ENCODE measurements at places on chromosomes 13 and 19.
A peak's percentile ranks its signal among the peaks of the same experiment; 100 is the strongest.

DNA sequence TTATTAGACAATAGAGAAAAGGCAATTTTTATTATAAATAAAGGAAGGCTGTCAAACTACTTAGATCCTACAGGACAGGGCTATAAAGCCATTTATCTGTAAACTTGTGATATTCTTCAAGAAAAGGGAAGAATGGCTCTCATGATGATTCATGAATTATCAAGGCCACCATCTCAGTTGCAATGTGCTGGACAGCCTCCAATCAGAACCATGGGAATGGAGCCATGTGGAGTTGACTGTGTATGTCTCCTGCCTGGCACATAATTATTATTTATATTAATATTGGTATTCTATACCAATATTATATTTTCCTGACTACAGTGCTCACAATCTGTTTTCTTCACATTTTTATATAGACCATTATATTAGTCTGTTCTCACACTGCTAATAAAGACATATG lies 560.5 kb upstream of the MIR17HG start:
- no peak for DNase-seq

GRCh38 chr13:39407786-39408185 lies 195.2 kb downstream of the LHFPL6 start:
- no peak for DNase-seq

DNA sequence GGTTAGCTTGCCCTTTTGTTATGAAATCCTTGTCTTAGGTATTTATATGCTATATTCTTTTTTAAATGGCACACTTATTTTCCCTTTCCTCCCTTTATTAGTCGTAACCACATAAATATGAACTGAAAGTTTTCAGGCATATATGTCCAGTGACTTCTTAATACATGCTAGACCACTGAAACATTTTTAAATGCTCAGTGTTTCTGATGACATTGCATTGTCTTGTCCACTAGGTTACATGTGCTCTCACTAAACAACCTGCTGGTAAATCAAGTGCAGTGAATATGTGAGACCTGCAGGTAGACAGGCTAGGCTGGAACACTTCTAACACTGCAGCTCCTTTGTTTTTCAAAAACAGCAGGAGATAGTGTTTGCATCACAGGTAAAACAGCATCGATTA lies 332.6 kb upstream of the DACH1 start:
- no peak for DNase-seq

DNA sequence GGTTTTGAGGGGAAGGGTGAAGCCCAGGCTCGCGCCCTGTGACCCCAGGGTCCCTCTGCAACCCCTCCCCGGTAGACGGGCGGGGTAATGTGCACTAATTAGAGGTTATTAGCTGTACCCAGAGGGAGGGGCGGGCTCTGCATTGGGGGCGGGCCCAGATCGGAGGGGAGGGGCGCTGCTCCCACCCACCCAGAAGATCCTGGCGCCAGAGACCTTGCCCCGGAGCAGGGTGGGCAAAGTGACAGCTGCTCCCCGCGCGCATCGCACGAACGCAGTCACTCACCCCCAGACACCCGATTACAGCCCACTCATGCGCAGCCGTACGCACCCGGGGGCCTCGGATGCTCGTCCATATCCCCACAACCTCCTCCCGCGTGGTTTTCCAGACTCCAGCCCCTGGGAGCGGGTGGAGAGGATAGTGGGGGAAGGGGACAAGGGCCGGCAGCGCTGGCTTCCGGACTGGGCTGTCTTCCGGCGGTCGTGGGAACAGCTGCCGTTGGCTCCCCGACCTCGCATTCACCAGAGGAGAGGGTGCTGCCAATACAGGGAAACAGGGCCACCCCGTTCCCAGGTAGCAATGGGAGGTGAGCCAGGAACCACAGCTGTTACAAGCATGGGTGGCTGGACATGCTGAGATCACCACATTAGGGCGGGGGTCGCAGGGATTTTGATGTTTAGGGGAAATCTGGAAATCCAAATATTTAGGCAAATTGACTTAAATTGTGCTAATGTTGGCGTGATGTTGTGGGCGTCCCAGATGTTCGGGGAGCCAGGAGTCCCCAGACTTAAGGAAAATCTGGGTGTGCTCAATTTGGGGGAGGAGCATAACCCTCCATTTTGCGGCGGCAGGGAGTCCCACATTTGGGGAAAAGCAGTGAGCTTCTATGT lies 2.9 kb upstream of the HOOK2 start:
- peak; percentile 55 for DNase-seq

DNA sequence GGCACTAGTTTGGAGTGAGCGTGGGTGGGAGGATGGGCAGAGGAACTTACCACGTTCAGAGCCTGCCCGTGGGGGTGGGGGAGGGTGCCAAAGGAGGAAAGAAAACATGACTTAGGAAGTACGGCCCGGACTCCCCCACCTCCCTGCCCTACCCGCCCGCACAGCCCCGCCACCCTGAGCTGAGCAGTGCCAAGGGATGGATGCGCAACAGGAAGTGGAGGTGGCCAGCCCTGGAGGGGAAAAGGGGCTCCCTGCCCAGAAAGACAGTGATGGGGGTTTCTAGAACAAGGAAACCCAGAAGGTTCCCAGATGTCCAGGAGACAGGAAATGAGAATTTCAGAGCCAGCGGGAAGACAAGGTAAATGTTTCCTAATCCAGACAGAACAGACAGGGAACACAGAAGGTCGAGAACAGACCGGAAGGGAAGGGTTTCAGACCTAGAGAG lies 6.3 kb downstream of the TEAD2 start:
- no peak for DNase-seq

DNA sequence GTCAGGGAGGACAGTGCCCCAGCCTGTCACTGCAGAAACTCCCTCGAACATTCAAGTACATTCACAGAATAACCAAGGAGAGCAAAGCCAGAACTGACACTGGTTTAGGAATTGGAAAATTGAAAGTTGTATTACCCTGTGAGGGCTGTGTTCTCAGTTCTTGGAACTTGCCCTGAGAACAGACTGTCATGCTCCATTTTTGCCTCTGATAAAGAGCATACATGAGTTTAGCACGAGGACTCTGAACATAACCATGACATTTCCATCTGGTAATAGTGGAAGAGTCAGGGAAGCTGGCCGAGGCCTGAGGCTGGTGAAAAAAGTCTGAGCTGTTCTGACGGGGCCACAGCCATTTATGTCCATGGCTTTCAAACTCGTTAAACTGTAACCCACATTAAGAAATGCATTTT lies 15.2 kb upstream of the SLC25A30 start:
- no peak for DNase-seq

GRCh38 chr13:74929436-74929835 lies 552.5 kb downstream of the TBC1D4 start:
- DNase-seq, result no peak

DNA sequence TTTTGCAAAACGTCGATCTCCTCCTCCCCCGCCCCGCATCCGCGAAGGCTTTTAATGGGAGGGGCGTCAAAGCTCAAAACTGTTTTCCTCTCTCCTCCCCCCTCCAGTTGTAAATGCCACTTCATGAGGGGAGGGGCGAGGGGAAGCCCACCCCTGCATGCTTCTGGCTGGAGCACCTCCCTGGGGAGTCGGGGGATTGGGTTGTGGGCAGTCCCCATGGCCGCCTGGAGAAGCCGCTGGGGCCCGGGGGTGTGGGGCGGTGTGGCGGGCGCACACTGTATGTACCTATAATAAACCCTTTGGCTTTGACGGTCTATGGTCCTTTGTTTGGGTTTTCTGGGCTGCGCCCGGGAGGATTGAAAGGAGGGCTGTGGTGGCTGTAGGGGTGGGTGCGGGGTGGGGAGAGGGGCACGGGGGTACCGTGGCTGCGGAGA lies 505 bp upstream of the SHKBP1 start:
- peak; percentile 35 for DNase-seq

DNA sequence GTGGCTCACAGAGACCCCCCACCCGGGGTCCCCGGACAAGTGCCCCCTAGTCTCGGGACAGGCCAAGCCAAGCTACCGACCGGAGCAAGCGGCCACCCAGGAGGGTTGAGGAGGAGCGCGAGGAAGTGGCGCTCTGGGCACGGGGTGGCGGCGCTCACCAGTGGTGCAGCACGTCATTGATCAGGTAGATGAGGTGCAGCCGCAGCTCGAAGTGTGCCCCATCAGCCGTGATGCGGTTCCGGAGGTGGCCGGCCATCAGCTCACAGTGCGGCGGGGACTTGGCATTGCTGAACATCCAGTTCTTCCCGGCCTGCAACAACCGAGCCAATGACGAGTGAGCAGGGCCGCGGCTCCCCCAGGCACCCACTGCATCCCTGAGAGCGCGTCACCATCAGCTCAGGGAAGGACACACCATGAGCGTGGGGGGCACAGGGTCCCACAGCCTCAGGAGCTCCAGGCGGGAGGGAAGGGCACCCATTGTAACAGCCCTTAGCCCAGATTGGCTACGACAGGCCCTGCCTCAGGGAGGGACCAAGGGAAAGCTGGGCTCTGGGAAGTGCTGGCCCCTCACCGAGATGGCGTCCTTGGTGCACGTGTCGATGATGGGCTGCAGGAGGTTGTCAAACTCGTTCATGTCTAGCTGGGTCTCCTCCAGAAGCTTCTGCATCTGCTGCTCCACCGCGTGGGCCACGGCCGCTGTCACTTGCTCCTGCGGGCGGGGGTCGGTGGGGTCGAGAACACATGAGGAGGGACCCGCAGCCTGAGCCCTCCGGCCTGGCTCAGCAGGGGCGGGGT lies 9.6 kb downstream of the CHERP start:
- no peak for DNase-seq

DNA sequence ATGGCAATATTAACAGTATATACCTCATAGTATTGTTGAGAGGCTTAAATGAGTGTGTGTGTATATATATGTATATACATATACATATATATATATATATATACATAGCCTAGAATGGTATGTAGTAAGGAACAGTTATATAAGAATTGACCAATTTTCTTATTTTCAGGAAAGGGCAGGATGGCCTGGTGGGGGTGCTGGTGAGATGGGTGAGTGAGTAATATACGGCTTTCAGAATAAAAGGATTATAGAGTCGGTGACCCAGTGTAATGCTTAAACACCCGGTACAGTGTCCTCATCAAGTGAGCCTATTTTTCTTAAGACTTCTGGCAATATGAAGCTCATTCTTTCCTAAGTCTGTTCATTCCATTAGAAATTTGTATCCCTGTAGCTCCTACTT lies 11.7 kb upstream of the FAM216B start:
- DNase-seq, result no peak

- no peak for DNase-seq
These were observed 41.2 kb upstream of the TRPC4 start for GRCh38 chr13:37910790-37911189.

DNA sequence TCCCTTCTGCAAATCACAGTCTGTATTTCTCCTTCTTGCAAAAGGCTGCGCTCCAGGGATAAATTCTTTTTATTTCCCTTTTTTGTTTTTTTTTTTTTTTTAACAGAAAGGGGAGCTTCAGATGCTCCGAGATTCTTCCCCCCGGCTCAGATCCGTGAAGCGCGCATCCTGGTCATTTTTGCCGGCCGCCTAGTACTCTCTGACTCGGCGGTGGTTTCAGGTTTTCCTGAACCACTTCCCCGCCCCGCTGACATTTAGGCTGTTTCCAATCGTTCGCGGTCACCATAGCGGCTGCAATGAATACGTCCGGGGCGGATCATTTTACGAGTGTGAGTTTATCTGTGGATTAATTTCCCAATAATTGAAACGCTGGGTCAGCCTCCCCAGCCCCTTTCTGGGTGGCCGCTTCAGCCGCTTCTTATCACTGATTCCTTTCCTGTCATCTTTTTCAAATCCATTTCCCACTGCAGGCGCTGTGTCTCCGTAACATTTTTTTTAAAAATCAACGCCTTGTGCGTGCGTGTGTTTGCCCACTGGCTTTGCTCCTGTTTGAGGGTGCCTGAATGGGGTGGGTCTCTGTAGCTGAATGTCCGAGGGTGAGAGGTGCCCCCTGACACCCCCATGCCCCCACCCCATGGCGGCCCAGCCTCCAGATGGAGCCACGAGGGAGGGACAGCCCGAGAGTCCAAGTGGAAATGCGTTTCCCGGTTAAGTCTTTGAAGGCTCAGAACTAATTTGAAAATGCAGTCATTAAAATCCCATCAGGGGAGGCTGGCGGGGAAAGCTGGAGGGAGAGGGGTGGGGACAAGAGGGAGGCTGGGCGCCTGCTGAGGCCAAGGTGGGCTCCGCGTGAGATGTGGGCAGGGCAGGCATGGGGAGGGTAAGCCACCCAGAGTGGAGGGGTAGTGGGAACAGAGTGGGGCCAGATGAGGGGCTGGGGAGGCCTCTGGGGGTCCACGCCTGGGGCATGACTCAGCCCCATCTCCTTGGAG lies 10.6 kb downstream of the ONECUT3 start:
- DNase-seq, result no peak

GRCh38 chr13:35225159-35225558 lies 251.3 kb downstream of the MAB21L1 start:
- no peak for DNase-seq

- no peak for DNase-seq
These were observed 518 bp downstream of the KLF2 start for GRCh38 chr19:16325161-16325527.

Measured in CD4-positive, alpha-beta T cell treated with Interleukin-4 for 1 hour (primary cell).